ENCODE measurements at places on chromosomes 6 and 20.

- DNase-seq, result no peak
These were observed 58.5 kb upstream of the CEP85L start for GRCh38 chr6:118709859-118710350.

- DNase-seq, result no peak
These were observed 211.4 kb downstream of the FUT9 start for GRCh38 chr6:96227135-96227534.

DNA sequence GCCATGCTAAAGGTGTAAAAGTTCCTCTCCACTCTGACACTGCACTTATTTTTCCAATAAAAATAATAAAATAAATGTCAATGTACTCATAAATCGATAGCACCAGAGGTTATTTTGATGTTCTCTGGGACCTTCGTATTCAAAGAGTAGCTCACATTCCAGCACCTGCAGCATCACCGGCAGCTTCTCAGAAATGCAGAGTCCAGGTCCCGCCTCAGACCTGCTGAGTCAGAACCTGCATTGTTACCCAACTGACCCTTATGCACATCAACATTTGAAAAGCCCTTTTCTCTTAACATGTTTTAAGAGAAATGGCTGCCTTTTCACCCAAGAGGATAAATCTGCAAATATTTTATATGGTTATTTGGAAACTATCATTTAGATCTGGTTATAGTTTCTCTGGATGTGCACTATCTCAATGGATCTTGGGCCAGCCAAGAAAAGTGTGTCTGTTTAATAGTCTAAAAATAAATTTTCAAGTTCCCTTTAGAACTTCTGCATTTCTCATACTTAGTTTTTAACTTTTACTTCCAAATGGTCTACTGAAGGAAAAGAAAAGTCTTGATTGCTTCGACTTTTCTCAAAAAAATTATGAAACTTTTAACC lies 216.2 kb upstream of the PRDM1 start:
- no peak for DNase-seq

DNA sequence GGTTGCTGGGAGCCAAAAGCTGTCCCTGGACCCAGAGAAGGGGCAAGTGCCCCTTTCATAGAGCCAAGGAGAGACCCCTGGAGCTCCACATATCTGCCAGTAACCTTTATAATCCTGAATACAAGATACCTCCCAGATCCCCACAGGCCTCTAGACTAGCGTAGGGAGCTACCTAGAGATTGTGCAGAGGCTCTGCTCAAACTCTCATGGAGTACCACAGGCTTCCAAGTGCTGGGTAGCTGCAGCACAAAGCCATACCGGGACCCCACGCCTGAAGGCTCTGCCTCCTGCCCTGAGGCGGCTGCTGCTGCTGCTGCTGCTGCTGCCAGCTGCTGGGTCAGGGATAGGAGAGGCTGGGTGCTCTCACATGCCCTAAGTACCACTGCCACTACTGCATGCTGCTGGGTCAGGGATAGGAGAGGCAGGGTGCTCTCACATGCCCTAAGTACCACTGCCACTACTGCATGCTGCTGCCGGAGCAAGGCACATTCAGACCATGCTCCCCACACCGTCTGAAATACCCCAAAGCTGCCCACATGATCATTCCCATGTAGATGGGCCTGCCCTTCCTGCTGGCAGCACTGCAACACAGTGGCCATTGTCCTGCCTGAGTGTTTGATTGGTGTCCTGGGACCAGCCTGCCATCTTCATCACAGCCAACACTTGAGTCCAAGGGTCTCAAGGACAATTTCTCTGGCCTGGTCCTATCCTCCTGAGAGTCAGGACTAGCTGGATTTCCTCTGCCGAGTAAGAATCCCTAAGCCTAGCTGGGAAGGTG lies 1434.3 kb upstream of the ADGRB3 start:
- no peak for DNase-seq

DNA sequence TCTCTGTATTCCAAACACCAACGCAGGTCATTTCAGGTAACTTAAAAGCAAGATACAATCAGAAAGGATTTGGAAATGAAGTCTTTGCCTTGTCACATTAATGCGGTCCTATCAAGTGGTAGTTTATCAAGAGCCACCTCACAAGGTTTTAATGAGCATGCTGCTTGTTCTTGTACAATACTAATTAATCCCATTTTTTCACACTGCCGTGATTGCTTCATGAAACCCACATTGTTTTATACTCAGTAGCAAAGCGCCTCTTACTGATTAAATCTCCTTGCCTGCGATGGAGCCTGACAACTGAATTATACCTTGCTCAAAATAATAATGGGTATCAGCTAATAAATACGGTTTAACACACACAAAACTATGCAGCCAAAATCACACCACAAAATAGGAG lies 234.1 kb upstream of the TSHZ2 start:
- DNase-seq, result no peak

GRCh38 chr6:5504078-5504477 lies 242.8 kb downstream of the FARS2 start:
- no peak for DNase-seq

GRCh38 chr20:10111959-10112250 lies 77.1 kb downstream of the ANKEF1 start:
- no peak for DNase-seq

GRCh38 chr20:25081065-25081729 lies 744 bp downstream of the VSX1 start:
- no peak for DNase-seq
